Airway epithelial cell (primary cell): ENCODE measurements at places on chromosomes 2 and 18. TPM values are rescaled to one million over a fixed set of nuclear protein-coding genes. Genes with fewer than 3 reads are reported as not detected.

The IL37 gene
- not detected in 2 replicates for total RNA-seq

The OR6B2 gene
- total RNA-seq = not detected in 2 replicates

The PDE1A gene
- total RNA-seq = under 0.01 TPM in 1 of 2 replicates, not detected in the other

The RMC1 gene
- 19.2 and 26.7 TPM in 2 replicates for total RNA-seq

The C2orf66 gene
- 0.09 and 0.56 TPM in 2 replicates for total RNA-seq

The GPBAR1 gene
- 0.56 TPM in 1 of 2 replicates, not detected in the other for total RNA-seq
